Stimulated activated CD8-positive, alpha-beta memory T cell treated with anti-CD3 and anti-CD28 coated beads, Interleukin-15, amount 100 ng/mL, for 4 hours (primary cell): ENCODE measurements at places on chromosomes 11 and 22.
A peak's percentile ranks its signal among the peaks of the same experiment; 100 is the strongest.

- DNase-seq, result peak; percentile 41
Observed at GRCh38 chr11:61187505-61188130, 15.7 kb upstream of the PGA3 start.

DNA sequence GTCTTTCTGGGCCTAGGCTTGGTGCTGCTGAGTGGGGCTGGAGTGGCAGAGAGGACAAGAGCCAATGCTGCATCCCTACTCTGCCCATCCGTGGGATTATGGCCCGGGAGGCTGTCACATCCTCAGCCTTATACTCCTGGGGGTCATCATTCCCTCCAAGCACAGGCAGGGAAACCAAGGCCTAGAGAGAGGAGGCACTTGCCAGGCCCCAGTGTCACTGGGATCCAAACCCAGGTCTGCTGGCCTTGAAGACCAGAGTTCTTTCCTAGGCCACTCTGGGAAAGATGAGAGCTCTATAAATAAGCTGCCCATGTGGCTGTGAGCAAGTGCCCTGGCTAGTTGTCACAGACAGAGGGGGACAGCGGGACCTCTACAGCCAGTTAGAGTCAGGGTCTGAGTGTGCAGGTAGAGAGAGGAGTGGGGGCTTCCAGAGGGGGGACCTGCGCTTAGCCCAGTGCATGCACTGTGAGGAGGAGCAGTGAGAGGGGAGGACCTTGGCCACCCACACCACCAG, 4.8 kb downstream of the RELT start:
- no peak for DNase-seq

GRCh38 chr11:116261606-116262005, 511.2 kb downstream of the BUD13 start:
- no peak for DNase-seq

DNA sequence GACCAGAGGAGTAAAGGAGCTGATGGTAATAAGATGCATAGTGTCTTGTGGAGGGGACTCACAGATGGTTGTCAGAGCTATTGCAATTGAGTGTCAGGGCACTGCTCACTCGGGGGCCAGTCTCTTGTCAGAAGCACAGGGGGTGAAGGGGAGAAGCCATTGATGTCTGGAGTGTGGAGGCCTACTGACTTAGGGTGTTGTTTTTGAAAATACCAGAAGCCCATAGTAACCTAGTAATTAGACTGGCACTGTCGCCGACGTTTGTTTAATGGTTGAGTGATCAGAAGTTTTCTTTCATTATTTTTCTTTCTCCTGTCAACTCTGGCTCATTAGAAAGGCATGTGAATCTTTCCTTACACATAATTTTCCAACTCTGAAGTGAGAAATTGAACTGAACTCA, 151.6 kb upstream of the TENM4 start:
- DNase-seq, result no peak

GRCh38 chr11:27413218-27413617, 50.2 kb upstream of the CCDC34 start:
- no peak for DNase-seq

DNA sequence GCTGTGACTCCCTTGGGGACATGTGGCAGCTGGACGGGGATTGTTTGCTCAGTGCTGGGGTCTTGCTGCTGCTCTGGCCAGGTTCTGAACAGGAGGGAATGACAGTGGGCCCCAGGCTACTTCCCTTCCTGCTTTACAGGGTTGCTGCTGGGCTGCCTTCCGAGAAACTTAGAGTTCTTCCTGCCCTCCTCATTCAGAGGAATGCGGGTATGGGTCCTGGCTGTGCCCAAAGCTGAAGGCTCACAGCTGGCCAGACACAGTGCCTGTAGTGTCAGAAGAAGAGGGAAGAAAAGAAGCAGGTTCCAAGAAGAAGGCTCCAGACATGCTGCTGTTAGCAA, 108.3 kb upstream of the PARVA start:
- DNase-seq, result no peak

DNA sequence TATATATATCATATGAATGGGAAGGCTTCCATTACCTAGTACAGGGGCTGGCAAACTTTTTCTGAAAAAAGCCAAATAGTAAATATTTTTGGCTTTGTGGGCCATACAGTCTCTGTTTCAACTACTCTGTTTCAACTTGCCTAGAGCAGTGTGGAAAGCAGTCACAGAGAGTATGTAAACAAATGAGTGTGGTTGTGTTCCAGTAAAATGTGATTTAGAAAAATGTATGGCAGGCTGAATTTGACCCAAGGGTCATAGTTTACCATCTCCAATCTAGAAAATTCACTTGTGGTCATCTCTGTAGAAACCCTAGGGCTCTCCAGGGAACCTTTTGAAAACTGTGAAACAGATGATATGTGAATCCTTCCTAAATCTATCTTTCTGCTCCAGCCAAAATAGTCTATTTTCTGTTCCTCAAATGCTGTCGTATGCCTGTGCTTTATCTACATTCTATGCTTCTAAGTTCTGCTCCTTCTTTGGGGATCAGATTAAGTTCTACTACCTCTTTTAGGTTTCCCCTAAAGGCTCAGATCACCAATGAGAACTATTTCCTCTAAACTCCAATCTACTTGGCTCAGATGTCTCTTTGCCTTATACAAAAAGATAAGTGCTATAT, 356.2 kb downstream of the METTL15 start:
- no peak for DNase-seq
